Right atrium auricular region (tissue), 2 donors: ENCODE measurements at places on chromosomes 16 and 17.

GRCh38 chr16:2273931-2274330 is 6.0 kb upstream of the RNPS1 start:
- DNase-seq: no peak

- no peak for DNase-seq
These were observed 6.6 kb downstream of the NARF start for GRCh38 chr17:82465023-82465603.

DNA sequence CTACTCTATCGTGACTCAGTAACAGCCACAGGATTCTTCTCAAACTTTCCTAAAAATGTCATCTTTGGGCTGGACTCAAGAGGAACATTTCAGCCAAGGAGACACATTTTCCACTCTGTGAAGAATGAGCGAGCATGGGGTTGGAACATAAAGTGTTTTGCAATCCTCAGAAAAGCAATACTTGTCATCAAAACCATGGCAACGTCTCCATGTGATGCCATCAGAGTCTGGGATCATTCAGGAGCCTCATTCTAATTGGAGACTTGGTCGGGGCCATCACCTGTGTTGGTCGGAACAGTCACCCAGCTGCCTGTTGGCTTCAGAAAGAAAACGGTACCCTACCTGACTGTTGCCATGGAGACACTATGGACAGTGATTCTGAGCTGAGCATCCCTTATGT is 25.5 kb downstream of the MYOCD start:
- DNase-seq: peak; percentile 73

DNA sequence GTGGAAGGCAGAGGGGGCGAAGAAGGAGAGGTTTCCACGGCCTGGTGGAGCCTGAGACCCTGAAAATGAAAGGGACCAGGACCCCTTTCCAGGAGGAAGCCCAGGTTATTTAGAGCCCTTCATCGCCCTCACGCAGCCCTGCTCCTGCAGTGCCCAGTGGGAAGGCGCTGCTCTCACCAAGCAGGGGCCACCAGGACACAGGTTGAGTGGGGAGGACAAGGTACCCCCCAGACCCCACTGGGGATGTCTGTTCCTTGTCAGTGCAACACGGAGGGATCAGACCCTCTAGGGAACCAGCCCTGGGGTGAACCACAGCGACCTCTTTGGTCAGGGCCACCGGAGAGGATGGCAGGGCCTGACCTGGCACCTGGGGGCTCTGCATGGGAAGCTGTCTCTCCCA is 163.9 kb downstream of the C16orf95 start:
- DNase-seq: no peak

DNA sequence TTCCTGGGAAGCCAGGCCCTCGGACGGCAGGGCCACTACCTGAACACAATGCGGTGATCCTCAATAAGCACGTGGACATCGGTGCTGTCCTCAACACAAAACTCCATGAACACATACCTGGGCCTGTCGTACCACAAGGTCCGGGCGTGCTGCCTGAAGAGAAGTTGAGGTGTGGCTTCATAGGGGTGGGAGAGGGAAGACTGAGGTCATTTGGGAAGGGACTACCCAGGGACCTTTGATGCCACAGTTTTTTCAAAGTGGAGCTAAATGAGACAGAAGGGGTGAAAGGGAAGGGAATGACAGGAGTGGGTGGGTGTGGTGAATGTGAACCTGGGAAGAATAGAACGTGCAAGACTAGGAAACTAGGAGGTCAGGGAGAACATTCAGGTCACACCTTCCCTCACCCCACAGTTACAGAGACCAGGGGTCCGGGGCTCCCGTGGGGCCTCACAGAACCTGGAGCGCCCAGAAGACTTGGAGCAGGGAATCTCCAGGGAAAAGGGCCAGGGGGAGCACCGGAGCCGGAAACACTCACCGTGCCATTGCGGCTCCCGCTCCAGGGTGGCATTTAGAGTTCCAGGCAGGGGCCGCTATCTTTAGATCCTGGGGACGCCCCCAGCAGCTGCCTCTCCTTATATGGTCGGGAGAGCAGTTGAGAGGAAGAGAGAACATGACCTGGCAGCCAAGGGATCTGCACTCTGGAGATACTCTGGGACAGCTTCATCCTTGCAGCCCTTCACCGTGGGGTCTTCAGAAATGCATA is at the start of gene PTGES3L:
Gene PTGES3L, minus strand, starts transcription at position 570 of the 763 bp plus-strand sequence. Its CDS starts 27 bp downstream, at position 543.
- DNase-seq: no peak

DNA sequence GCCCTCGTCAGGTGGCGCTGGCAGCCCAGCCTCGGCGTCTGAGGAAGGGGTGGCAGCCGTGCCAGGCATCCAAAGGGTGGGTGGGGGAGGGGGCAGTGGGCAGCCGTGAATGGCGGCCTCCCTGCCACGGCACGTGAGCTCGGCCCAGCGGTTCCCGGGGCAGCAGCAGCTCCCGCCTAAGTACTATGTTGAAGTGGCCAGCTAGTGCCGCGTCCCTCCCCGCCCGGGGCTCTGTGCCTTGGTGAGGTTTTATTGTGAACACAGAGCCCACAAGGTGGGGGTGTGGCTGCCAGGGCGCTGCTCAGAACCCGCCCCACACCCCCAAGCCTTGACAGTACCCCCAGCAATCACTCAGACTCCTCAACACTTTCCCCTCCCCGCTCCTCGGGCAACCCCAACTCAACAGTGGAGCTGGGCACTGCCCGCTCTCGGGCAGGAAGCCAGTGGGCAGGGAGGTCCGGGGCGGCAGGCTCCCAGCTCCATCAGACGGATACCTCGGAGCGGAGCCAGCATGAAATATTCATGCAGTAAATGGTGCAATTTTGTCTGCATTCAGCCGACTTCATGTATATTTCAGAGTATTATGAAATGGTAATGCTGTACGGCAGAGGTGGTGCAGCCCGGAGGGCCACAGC is 80.4 kb downstream of the ENGASE start:
- DNase-seq: no peak

- DNase-seq: no peak
These were observed 38.5 kb upstream of the NOL11 start for GRCh38 chr17:67679225-67679624.
